Memory B cell (primary cell): ENCODE measurements at places on chromosomes 2 and 18.

- H3K27me3 ChIP-seq = no peaks in the 10 kb centered on the region
Measured at GRCh38 chr2:142914507-142915313, 37.2 kb downstream of the KYNU start.

DNA sequence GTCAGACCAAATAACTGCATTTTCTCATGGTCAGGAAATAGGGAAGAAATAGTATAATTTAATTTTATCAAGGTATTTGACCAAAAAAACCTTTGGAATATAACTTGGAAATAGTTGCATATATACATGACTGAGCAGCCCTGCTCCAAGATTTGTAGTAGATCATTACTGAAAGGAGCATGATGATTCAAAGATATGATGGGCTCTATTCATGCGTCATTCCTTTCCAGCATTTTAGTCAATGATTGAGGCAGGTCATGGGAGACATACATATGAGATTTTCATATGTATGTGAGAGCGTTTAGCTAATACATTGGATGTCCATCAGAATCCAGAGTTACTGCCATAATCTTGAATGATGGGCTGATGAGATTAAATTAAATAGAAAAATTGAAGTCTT lies 74.5 kb downstream of the CAB39 start:
- H3K4me3 ChIP-seq = no peak overlapping the region
- H3K27me3 ChIP-seq = no peaks in the 10 kb centered on the region
- no peak for DNase-seq
- peaks cover 52% of the 10 kb centered on the region for H3K36me3 ChIP-seq

DNA sequence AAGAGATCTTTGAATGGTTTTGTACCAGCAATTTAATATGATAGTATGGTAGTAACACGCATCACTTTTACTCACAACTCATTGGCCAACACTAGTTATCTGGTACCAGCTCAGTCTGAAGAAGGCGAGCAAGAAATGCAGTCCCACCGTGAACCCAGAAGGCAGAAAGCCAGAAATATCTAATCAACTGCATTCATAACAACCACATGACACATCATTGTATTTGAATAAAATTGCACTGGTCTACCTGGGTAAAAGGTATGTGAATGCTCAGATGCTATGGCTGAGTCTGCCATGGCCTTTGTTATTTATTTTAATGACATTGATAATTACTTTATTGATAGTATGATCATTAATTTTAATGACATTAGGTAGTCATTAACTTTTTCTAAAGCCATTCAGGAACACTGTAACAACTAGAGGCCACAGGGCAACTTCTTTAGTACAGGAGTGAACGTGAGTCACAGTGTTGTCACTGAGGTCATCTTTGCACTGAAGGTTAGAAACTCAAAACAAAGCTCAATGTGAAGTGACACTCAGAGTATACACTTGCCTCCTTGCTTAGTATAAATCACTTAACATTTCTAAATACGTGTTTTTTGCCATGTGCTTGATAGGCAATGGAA lies 475.6 kb upstream of the TNP1 start:
- H3K4me3 ChIP-seq = no peak overlapping the region
- peaks cover 5% of the 10 kb centered on the region for H3K36me3 ChIP-seq
- DNase-seq = no peak
- H3K27me3 ChIP-seq = peaks cover 7% of the 10 kb centered on the region

- DNase-seq = no peak
- H3K4me1 ChIP-seq = no peaks in the 10 kb centered on the region
- H3K27ac ChIP-seq = no peak overlapping the region
- H3K27me3 ChIP-seq = peaks cover 5% of the 10 kb centered on the region
- H3K4me3 ChIP-seq = no peak overlapping the region
Measured at GRCh38 chr18:26700201-26700600, 151.8 kb upstream of the KCTD1 start.

- no peaks in the 10 kb centered on the region for H3K36me3 ChIP-seq
- H3K4me3 ChIP-seq = peak overlapping the region; percentile 49
- DNase-seq = no peak
- H3K4me1 ChIP-seq = peaks cover 39% of the 10 kb centered on the region
Measured at GRCh38 chr2:37585982-37586621, 85.3 kb downstream of the CDC42EP3 start.

DNA sequence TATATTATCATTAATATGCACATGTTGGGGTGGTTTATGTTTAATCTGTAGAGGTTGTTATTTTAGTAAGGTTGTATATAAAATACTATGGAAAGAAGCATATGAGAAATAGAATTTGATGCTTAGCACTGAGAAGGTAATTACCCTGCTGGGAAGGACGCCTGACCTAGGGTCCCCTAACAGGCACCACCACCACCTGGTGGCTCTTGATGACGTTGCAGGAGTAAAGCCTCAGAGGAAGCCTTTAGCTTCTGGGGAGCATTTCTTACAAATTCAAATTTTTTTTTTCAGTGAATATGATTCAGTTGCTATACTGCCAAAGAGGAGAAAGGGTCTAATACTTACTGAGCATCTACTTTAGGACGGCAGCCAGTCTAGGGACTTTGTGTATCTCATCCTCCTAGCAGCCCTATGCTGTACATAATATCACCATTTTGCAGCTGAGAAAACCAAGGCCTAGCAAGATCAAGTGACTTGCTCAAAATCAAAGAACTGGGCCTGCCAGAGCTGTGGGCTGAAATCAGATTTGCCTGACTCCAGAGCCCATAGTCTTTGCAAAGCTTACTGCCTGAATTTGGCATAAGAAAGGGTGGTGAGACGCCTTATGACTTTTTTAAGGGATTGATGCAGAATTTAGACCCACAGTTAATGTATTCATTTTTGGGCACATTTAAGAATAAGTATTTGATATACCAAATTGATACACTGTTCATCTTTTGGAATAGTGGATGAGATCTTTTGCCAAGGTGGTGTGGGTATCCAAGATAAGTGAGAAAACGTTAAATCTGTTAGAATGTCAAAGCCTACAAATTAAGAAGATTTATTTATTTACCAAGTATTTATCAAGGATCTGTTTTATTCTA lies 78.8 kb upstream of the GAREM1 start:
- DNase-seq = peak; percentile 11
- peaks cover 4% of the 10 kb centered on the region for H3K4me1 ChIP-seq
- H3K4me3 ChIP-seq = no peak overlapping the region
- peaks cover 9% of the 10 kb centered on the region for H3K27me3 ChIP-seq
- no peak overlapping the region for H3K27ac ChIP-seq
- H3K36me3 ChIP-seq = no peaks in the 10 kb centered on the region

DNA sequence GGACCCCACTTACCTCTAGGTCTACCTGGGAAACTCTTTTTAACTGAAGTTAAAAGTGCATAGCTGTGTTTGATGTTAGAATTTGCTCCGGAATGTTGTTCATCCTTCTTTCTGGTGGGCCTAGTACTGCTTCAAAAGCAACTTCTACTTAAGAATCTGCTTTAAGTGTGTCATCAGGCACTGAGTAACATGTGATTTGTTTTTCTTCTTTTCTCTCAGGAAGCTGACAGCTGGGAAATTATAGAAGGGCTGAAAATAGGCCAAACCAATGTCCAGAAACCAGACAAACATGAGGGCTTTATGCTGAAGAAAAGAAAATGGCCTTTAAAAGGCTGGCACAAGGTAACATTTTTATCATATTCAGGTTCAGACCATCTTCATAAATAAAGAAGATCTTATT lies 122.9 kb downstream of the PRKRA start:
- H3K4me3 ChIP-seq = no peak overlapping the region
- H3K27ac ChIP-seq = no peak overlapping the region
- no peaks in the 10 kb centered on the region for H3K36me3 ChIP-seq
- H3K4me1 ChIP-seq = no peaks in the 10 kb centered on the region
